BJ (cell line): ENCODE measurements at places on chromosomes 2 and 18.
A peak's percentile ranks its signal among the peaks of the same experiment; 100 is the strongest.

DNA sequence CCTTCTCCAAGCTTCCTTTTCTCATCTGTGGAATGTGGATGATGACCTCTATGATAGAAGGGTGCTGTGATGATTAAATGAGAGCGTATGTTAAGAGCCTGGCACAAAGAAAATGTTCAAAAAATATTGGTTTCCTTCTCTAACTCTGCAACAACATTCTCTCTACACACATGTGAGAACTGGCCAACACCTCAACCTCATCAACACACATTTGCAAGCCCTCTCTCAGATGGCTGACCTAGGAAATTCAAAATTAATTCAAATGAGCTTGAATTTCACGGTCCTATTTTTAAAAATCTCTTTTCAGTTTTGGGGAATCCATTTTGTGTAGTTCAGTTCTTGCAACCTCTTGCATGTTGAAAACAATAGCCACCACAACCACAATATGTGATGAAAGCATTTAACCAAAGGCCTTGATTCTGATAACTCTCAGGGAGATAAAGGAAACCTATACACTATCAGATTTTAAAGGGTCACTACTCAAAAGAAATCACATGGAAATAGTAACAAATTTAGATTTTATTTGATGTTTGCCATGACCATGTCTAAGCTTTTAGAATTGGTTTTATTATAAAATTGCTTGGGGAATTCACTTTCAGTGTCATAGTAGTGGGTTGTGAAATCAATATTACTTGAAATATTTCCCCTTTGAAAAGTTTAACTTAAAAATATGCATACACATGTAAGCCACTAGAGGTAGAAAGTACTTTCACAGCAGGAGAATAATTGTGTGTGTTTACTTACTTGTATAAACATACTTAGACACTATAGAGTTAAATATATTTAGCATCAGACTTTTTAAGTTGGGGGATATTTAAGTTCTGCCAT lies 16.6 kb upstream of the NABP1 start:
- no peak for DNase-seq

DNA sequence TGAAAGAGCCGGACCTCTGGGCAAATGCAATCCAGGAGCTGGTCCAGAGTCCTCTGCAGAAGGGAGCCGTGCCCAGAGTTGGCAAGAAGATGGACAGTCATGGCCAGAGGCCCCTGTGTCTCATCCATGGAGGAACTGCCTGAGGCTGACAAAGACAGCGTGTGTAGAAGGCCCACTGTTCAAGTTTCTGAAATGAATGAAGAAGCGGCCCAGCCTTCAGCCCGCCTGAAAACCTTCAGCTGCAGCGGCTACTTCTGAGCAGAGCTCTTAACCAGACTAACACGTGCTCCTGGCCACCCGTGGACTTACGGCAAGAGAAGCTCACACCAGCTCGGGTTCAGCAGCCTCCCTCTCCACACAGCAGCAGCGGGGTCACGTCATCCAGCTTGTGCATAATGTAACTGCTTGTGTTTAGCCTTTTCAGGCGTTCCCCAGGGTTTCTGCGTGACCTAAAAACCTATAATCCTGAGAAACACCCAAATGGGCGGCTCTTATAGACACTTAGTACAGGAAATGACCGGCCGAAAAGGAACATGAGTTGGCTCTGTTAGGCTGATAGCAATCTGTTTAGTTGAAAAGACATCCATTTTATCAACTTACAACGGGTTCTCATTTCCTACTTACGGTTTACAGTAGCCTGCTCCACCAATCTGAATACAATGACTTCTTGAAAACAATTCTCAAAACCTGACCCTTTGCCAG lies at the start of gene FAM124B:
TSS of gene FAM124B (minus strand) at position 467 of the 702 bp plus-strand sequence. CDS start at position 128, 339 bp downstream.
- DNase-seq = peak; percentile 40

DNA sequence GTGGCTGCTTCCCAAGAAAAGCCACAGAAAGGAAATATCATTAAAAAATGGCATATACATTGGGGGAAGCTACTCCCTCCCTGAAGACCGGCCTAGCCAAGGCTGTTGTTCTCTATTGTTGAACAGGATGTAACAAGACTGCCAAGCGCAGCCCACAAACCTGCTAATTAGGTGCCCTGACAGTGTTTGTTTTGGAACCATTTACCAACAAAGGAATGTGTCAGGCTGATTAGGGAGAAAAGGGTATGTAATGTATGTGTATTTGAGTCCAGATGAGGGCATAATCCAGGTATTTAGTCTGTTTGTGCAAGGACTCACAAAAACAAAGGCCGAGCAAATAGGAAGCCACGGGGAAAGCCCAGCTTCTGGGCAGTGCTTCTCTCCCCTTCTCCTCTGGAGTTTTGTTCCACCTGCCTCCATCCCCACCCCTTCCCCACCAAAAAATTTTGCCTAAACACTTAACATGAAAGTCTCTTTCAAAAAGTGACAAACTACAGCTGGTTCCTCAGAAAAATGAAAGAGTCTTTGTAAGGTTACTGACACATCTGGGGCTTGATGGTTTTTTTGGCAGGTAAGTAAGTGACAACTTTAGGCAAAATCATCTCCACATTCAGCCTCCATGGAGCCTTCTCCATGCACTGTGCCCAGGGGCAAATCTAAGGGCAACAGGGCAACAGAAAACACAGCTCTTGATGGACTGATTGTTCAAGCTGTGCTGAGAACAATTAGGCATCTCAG lies 78.3 kb upstream of the FZD5 start:
- no peak for DNase-seq

GRCh38 chr2:88165332-88166003 lies 4.7 kb upstream of the THNSL2 start:
- DNase-seq = no peak

DNA sequence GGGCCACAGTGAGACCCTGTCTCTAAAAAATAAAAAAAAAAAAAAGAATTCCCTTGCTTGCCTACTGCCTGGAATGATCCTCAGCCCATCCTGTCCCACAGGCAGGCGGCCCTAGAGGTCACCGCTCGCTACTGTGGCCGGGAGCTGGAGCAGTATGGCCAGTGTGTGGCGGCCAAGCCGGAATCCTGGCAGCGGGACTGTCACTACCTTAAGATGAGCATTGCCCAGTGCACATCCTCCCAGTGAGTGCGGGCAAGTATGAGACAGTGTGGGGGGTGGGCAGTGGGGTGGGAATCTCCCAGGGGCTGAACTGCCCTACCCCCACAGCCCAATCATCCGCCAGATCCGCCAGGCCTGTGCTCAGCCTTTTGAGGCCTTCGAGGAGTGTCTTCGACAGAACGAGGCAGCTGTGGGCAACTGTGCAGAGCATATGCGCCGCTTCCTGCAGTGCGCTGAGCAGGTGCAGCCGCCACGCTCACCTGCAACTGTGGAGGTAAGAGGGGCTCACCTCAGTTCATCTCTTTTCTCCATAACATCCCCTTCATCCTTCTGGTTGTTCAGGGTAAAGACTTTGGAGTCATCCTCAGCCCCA lies 1.6 kb downstream of the CHCHD5 start:
- no peak for DNase-seq

- DNase-seq = no peak
Measured at GRCh38 chr2:69948963-69949645, 12.3 kb downstream of the ASPRV1 start.
